ENCODE measurements at places on chromosomes 16 and 17.
A peak's percentile ranks its signal among the peaks of the same experiment; 100 is the strongest.

DNA sequence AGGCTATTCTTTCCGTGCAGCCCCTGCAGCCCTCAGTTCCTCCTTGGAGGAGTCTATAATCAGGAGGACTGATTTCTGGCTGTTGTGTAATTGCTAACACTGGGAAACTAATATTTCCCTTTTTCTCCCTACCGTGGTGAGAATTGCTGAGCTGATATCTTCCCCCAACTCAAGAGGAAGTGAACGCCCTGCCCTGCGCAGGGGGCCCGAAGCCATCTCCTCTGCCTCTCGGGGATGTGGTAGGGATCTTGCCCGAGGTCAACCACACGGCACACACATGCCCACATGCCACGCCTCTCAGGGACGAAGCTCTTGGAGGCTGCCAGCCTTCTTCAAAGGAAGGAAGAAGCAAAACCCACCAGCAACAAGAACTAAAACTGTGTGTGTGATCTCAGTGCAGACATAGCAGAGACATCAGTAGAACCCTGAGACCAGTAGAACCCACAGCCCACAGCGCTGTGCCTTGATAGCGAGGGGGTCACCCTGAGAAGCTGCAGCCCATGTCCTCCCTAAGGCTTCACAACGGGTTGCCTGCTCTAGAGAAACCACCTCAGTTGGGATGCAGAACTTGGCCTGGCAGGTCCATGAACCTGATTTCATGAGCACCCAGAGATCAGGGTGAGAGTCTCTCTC, 8.9 kb upstream of the ULK2 start:
- DNase-seq = no peak

DNA sequence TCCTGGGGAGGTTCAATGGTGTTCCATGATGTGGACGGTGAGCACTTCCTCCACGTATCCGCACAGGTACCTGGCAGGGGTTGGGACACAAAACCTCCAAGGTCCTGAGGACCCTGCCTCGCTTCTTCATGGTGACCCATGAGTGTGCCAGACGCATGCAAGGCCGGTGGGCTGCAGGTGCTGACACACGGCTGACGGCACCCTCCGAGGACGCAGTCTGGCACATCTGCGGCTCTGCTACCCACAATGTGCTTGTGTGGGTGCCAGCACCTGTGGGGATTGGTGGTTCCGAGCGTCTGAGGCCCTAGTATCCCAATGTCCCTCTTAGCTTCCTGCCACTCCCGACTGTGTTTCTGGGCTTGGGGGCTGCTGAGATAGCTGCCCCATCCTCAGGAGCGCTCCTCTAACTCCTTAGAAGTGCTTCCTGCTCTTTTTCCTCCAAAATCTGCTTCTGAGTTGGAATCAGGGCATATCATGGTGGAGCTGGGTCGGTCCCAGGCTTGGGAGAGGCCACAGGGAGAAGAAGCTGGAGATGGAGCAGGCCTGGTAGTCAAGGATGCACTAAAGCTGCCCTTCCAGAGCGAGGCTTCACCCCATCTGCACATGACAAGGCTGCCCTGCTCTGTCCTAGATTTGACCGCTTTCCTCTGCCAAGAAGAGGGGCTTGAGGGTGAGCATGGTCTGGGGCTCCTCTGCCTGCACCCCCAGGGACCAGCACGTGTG, 1.6 kb downstream of the CYGB start:
- DNase-seq = no peak

- DNase-seq = no peak
Observed at GRCh38 chr16:25012525-25012991, 2.6 kb downstream of the ARHGAP17 start.

DNA sequence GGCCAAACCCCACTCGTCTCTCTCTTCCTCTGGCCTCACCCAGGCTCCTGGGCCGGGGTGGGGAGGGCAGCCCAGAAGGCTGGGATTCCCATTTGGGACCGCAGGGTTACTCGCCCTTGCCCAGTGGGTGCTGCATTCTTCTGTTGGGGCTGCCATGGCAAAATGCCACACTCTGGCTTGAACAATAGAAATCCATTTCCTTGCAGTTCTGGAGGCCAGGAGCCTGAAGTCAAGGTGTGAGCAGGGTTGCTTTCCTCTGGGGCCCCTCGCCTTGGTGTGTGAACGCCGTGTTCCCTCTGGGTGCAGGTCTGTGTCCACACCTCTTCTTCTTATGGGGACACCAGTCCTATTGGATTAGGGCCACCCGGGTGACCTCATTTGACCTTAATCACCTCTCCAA, 105.8 kb upstream of the GSE1 start:
- no peak for DNase-seq

DNA sequence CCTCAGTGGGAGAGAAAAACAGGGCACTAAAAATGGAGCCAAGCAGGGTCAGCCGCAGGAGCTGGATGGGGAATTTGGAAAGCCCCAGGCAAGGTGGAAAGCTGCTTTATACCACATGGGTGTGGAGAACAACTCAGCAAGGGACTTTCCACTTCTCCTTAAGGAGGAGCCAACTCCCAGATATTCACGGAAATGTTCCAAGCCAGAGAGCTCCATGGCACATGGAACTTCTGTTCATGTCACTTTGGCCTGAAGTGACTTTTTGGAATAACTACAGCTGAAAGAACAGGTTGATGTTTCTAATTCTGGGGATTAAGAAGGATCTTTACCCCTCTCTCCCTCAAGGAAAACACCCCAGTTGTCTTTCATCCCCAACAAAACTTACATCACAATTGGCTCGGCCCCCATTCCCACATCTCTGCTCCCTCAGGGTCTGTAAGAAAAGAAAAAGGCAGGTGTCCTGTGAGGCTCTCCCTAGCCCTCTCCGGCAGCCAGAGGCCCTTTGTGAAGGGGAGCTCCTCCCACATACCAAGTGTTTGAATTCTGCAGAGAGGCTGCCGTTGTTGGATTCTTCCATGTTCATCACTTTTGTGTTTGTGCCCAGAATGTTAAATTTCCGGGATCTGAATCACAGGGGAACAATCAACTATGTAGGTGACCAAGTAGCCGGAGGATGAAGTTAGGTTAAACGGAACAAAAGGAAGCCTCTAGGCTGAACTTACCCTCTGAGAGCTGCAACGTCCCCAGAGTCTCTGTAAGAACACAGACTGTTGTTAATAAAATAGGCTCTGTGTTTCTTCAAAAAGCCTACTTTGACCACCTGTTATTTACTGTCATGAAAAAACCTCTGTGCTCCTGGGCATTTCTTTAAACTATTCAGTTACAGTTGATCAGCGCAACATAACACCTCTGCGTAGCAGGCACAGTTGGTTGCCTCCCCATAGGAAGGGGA, 41.0 kb downstream of the STAT5A start:
- peak; percentile 98 for DNase-seq

- DNase-seq = no peak
Observed at GRCh38 chr17:58421711-58422110, 4.4 kb upstream of the RNF43 start.

- no peak for DNase-seq
Observed at GRCh38 chr16:81296631-81297030, 18.1 kb upstream of the GAN start.

GRCh38 chr17:64442541-64442971, 6.4 kb upstream of the MILR1 start:
- peak; percentile 55 for DNase-seq

DNA sequence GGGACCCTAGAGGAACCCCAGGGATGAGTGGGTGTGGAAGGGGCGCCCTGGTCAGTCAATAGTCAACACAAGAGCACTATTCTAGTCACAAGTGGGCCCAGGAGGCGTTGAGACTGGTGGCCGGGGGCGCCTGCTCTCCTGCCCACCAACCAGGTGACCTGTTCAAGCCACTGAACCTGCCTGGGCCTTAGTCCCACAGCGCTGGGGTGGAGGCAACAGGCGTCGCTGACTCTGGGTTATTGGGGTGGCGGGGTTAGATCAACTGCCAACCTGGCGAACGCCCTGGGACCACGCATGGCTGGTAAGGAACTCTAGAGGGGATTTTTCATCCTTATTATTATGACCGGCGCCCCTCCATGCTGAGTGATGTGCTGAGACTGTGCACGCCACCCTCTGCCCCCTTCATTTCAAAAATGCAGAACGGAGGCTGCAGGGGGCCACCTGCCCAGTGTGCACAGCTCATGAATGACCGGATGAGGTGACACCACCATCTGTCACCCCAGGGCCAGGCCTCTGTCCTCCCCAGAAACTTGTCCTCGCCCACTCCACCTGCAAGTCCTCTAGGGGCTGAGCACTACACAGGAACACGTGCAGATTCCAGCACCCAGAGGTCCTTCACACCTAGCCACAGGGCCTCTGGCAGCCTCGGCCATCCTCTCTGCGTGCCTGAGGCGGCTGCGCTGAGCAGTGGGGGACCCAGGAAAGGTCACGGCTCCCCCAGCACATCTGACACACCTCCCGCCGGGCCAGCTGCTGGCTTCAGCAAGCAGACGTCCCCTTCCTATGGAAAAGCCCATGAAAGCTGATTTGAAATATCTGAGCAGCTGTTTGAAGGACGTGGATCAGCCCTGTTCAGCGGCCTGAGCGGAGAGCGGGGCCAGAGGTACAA, 51.6 kb upstream of the DNAH17 start:
- DNase-seq = no peak

Measured in A549 (cell line).